ENCODE measurements at places on chromosomes 12 and 14. TPM values are rescaled to one million over a fixed set of nuclear protein-coding genes. Genes with fewer than 3 reads are reported as not detected.

DNA sequence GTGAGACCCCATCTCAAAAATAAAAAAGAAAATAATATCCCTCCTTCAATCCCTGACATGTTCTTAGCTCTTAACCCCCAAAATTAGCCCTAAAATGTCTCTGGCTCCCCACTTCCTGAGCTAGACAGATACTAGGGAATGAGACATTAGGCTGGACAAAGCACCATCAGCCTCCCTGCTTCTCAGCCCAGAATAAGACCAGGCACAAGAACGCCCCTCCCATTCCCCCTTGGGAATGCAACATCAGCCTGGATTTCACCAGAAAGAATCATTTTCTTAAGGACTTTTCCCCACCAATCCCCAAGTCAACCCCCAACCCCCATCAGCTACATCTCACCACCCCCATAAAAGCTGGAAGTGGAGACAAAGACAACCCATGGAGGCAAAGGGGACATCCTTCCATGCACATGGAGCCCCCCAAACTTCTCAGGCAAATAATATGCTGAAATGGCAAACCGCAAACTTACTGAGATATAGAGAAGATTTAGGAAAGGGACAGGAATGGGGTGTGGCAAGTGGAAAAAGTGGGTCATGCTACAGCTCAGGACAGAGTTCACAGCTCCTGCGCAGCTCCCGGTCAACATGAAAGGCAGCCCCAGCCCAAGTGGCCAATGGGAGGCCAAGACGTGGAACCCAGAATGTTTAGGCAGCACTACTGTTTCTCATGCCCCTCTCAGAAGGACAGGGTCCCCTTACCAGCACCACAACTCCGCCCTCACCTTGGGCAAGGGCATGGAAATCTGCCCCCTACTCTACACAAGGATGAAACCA lies 2.7 kb downstream of the CHD4 start:
- H3K4me1 ChIP-seq = peaks cover 61% of the 10 kb centered on the region
- H3K27ac ChIP-seq = peak overlapping the region; percentile 98
- H3K36me3 ChIP-seq = peaks cover 32% of the 10 kb centered on the region
- DNase-seq = no peak
- peak overlapping the region; percentile 99 for H3K4me3 ChIP-seq
- H3K27me3 ChIP-seq = no peaks in the 10 kb centered on the region

GRCh38 chr12:123763093-123763492 lies 992 bp downstream of the DNAH10 start:
- peaks cover 14% of the 10 kb centered on the region for H3K27me3 ChIP-seq
- peaks cover 16% of the 10 kb centered on the region for H3K4me1 ChIP-seq
- no peak overlapping the region for H3K27ac ChIP-seq

GRCh38 chr14:87241018-87241768 lies 751.8 kb downstream of the GALC start:
- DNase-seq = peak; percentile 20
- no peaks in the 10 kb centered on the region for H3K36me3 ChIP-seq
- no peaks in the 10 kb centered on the region for H3K4me1 ChIP-seq

DNA sequence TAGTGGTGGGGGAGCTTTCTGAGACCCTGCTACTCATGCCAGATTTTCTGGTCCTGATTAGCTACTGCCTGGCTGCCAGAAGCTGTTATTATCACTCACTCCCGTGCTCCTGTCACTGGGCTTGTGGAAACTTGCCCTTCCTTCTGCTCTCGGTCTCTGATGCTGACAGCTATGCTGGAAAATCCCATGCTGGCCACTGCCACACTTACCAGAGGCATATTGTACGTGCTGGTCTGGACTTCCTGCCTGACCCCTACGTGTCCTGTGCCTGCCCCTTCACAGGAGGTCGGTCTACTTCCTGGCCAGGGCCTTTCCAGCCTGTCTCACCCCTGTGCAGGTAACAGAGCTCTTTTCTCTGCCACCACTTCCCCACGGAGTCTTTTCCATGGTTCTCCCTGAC lies 149.4 kb upstream of the PLEKHG7 start:
- no peaks in the 10 kb centered on the region for H3K36me3 ChIP-seq
- peaks cover 11% of the 10 kb centered on the region for H3K4me1 ChIP-seq
- DNase-seq = peak; percentile 42
- H3K27ac ChIP-seq = peak overlapping the region; percentile 62
- H3K4me3 ChIP-seq = no peak overlapping the region

GRCh38 chr14:75906680-75907280 lies 75.0 kb downstream of the TGFB3 start:
- peak; percentile 63 for DNase-seq
- no peaks in the 10 kb centered on the region for H3K27me3 ChIP-seq
- H3K4me3 ChIP-seq = no peak overlapping the region
- no peaks in the 10 kb centered on the region for H3K4me1 ChIP-seq
- H3K27ac ChIP-seq = peak overlapping the region; percentile 38

- no peak overlapping the region for H3K4me3 ChIP-seq
- H3K36me3 ChIP-seq = no peaks in the 10 kb centered on the region
- no peaks in the 10 kb centered on the region for H3K4me1 ChIP-seq
- DNase-seq = no peak
Observed at GRCh38 chr12:15389561-15389960, 67.3 kb downstream of the PTPRO start.

GRCh38 chr14:99026471-99026870 lies 245.5 kb downstream of the BCL11B start:
- H3K4me1 ChIP-seq = no peaks in the 10 kb centered on the region
- no peak overlapping the region for H3K27ac ChIP-seq
- H3K27me3 ChIP-seq = no peaks in the 10 kb centered on the region
- no peak for DNase-seq

GRCh38 chr12:121712190-121712460 lies 427 bp upstream of the TMEM120B start:
- H3K27me3 ChIP-seq = no peaks in the 10 kb centered on the region
- H3K4me3 ChIP-seq = peak overlapping the region; percentile 93
- peak; percentile 36 for DNase-seq
- peak overlapping the region; percentile 92 for H3K27ac ChIP-seq

Gene UBE2N
- total RNA-seq = 14.6 TPM

Gene PPFIA2
- 1.8 TPM for total RNA-seq

Gene NANOG
- total RNA-seq = 0.18 TPM

Gene RNASE1
- total RNA-seq = 51.6 TPM

Gene HOXC9
- not detected for total RNA-seq

Gene TMEM121
- total RNA-seq = 1.3 TPM

Gene KRT6C
- not detected for total RNA-seq

Gene NTN4
- 57.6 TPM for total RNA-seq
